ENCODE measurements at places on chromosomes 7 and 10. TPM values are rescaled to one million over a fixed set of nuclear protein-coding genes. Genes with fewer than 3 reads are reported as not detected.

- H3K27me3 ChIP-seq = no peaks in the 10 kb centered on the region
- H3K27ac ChIP-seq = no peak overlapping the region
- no peak overlapping the region for H3K4me3 ChIP-seq
- H3K4me1 ChIP-seq = peaks cover 42% of the 10 kb centered on the region
- H3K36me3 ChIP-seq = no peaks in the 10 kb centered on the region
These were observed 2.4 kb downstream of the NCAPG2 start for GRCh38 chr7:158702196-158702595.

DNA sequence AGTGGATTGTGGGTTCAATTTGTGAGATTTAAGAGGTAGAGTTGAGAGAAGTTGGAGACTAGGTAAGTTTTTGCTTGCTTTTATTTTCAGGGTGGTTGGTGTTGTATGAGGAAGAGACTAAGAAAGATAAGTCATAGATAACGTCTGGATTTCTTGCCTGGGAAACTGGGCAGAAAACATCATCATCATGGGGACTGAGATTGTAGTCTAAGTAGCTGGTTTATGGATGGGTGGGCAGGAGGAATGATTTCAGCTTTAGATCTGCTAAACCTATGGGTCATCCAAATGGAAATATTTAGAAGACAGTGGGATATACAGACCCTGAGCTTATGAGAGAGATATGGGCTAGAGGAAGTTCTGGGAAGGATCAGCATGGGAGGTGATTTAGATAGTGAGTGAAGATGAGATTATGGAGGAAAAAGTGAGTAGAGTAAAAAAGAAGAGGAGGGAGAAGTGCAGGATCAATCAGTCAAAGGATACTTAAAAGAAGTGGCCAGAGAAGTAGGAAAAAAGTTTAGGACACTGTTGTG, 169.8 kb downstream of the WNT2 start:
- H3K36me3 ChIP-seq = no peaks in the 10 kb centered on the region
- DNase-seq = no peak
- H3K27ac ChIP-seq = no peak overlapping the region
- H3K4me3 ChIP-seq = no peak overlapping the region
- no peaks in the 10 kb centered on the region for H3K27me3 ChIP-seq

The ADAM12 gene
- 0.30 TPM for total RNA-seq

DNA sequence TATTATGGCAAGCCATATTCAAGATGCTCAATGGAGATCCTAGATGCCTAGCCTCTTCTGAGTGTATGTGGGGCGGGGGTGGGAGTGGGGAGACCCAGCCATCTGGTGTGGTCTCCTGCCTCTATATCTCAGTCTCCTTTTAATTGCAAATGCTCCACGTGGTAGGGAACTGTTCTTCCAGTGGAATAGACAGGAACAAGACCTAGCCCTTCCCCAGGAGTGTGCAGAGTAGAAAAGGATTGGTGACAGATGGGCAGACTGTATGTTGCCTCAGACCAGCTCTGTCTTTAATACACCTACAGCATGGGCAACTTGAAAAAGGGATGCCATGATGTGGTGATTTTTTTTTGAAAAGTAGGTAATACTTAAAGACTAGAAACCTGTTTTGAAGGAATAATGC, 12.6 kb downstream of the CYP3A5 start:
- DNase-seq = no peak
- no peak overlapping the region for H3K27ac ChIP-seq
- H3K27me3 ChIP-seq = no peaks in the 10 kb centered on the region
- H3K36me3 ChIP-seq = no peaks in the 10 kb centered on the region
- no peaks in the 10 kb centered on the region for H3K4me1 ChIP-seq

The FAM25G gene
- not detected for total RNA-seq

The GTF2IRD2 gene
- 34.0 TPM for total RNA-seq

The CLCN1 gene
- total RNA-seq = not detected

GRCh38 chr10:24358022-24358421, 149.1 kb downstream of the KIAA1217 start:
- no peak overlapping the region for H3K27ac ChIP-seq
- H3K36me3 ChIP-seq = no peaks in the 10 kb centered on the region
- DNase-seq = no peak
- H3K27me3 ChIP-seq = no peaks in the 10 kb centered on the region
- H3K4me3 ChIP-seq = no peak overlapping the region

The NYAP1 gene
- 0.58 TPM for total RNA-seq

The ASZ1 gene
- not detected for total RNA-seq

The CCL24 gene
- total RNA-seq = not detected

- no peak overlapping the region for H3K27ac ChIP-seq
- no peaks in the 10 kb centered on the region for H3K36me3 ChIP-seq
- H3K4me3 ChIP-seq = no peak overlapping the region
- no peak for DNase-seq
- H3K27me3 ChIP-seq = no peaks in the 10 kb centered on the region
- no peaks in the 10 kb centered on the region for H3K4me1 ChIP-seq
These were observed 121.8 kb downstream of the CUX1 start for GRCh38 chr7:101939136-101939695.

The FXYD4 gene
- total RNA-seq = not detected

The ITIH5 gene
- total RNA-seq = not detected

The PTPRZ1 gene
- total RNA-seq = not detected

DNA sequence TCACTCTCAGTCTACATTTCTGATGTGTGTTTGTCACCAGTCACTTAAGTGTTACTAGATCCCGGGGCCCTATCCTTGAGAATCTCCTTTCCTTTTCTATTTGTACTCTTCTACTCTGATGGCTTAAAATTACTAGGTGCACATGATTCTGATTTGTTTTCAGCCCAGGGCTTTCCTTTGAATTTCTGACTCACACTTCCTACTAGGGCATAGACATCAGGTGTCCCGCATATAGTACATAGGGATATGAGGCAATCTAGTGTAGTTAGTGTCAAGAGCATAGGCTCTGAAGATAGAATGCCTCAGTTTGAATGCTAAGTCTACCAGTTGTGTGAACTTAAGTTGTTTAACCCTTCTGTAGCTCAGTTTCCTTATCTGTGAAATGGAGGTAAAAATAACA, 49.4 kb upstream of the LRRN3 start:
- no peaks in the 10 kb centered on the region for H3K36me3 ChIP-seq
- no peak for DNase-seq
- no peaks in the 10 kb centered on the region for H3K4me1 ChIP-seq
- no peak overlapping the region for H3K4me3 ChIP-seq

DNA sequence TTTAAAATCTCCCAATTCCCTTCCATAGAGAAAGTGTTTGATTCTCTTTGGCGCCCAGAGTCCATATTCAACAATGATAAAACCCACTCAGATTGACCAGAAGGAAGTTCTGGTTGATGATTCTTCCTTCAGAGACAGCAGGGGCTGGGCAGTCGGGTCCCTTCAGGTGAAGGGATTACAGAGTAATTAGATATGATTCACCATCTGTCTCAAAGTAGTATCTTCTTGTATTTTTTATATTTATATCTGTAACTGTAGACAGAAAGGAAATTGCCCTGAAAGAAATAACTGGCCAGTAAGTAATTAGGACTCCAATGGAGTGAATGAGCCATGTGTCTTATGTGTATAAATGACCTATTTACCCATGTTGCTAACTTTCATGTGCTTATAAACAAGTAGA, 156.0 kb downstream of the PLCE1 start:
- H3K27ac ChIP-seq = no peak overlapping the region
- H3K4me3 ChIP-seq = no peak overlapping the region
- DNase-seq = no peak
- no peaks in the 10 kb centered on the region for H3K27me3 ChIP-seq
- no peaks in the 10 kb centered on the region for H3K36me3 ChIP-seq
- H3K4me1 ChIP-seq = no peaks in the 10 kb centered on the region

- no peaks in the 10 kb centered on the region for H3K36me3 ChIP-seq
- H3K4me3 ChIP-seq = no peak overlapping the region
These were observed 174.5 kb upstream of the AKR1E2 start for GRCh38 chr10:4651404-4652037.

The TAS2R5 gene
- 4.9 TPM for total RNA-seq

The BMPER gene
- total RNA-seq = not detected

The TUBAL3 gene
- not detected for total RNA-seq

- no peak for DNase-seq
- no peak overlapping the region for H3K4me3 ChIP-seq
- H3K27ac ChIP-seq = no peak overlapping the region
- H3K36me3 ChIP-seq = no peaks in the 10 kb centered on the region
- no peaks in the 10 kb centered on the region for H3K4me1 ChIP-seq
These were observed 291.2 kb upstream of the HABP2 start for GRCh38 chr10:113261611-113262091.

The CALML3 gene
- not detected for total RNA-seq

GRCh38 chr7:68414631-68415425, 1183.4 kb upstream of the AUTS2 start:
- no peaks in the 10 kb centered on the region for H3K4me1 ChIP-seq
- DNase-seq = no peak
- H3K4me3 ChIP-seq = no peak overlapping the region
- no peaks in the 10 kb centered on the region for H3K27me3 ChIP-seq
- no peaks in the 10 kb centered on the region for H3K36me3 ChIP-seq

- H3K27me3 ChIP-seq = no peaks in the 10 kb centered on the region
- peak overlapping the region; percentile 79 for H3K4me3 ChIP-seq
- H3K4me1 ChIP-seq = peaks cover 34% of the 10 kb centered on the region
- H3K27ac ChIP-seq = peak overlapping the region; percentile 89
- peak; percentile 65 for DNase-seq
These were observed 819 bp downstream of the TMED4 start for GRCh38 chr7:44580945-44581878.

DNA sequence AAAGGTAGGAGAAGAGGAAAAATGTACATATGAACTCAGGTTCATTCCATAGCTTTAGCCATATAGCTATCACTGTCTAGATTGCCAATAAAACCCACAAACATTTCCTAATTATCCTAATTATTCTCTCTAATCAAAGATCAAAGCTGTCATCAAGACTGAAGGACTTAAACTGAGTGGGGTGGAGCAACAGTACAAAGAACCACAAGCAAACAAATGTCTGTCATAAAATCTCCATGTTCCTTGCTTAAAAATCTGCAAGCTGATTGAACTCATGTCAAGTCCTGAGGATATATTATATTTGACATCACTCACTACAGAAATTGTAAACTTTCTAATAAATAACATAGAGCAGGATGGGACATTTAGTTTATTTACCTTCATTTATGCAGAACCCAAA, 315.9 kb downstream of the SNX13 start:
- H3K27ac ChIP-seq = no peak overlapping the region
- H3K4me1 ChIP-seq = no peaks in the 10 kb centered on the region
- H3K4me3 ChIP-seq = no peak overlapping the region
- no peaks in the 10 kb centered on the region for H3K27me3 ChIP-seq
- H3K36me3 ChIP-seq = no peaks in the 10 kb centered on the region

The MSS51 gene
- 5.0 TPM for total RNA-seq

DNA sequence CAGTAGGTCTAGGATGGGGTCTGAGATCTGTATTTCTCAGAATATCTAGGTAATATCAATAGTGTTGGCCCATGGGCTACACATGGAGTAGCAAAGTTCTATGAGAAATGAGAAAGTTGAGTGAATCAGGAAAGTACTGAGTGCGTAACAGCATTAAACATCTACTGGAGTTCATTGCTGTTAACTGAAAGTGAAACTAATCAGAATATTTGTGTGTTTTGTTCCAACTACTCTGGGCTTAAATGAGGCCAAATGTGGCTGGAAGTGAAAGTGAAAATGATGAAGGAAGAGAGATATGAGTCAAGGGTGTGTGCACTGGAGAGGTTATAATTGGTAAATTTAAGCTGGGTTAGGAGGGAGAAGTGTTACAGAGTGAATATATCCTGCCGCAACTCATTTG, 46.5 kb downstream of the TMEM106B start:
- no peaks in the 10 kb centered on the region for H3K27me3 ChIP-seq
- peak overlapping the region; percentile 7 for H3K4me3 ChIP-seq
- no peaks in the 10 kb centered on the region for H3K36me3 ChIP-seq

GRCh38 chr7:144670218-144670617, 165.6 kb downstream of the TPK1 start:
- H3K36me3 ChIP-seq = no peaks in the 10 kb centered on the region
- no peaks in the 10 kb centered on the region for H3K4me1 ChIP-seq
- no peak for DNase-seq
- no peak overlapping the region for H3K4me3 ChIP-seq

GRCh38 chr7:117946151-117946633, 73.0 kb upstream of the CTTNBP2 start:
- no peaks in the 10 kb centered on the region for H3K4me1 ChIP-seq
- no peak overlapping the region for H3K27ac ChIP-seq
- no peaks in the 10 kb centered on the region for H3K27me3 ChIP-seq
- H3K36me3 ChIP-seq = no peaks in the 10 kb centered on the region
- no peak for DNase-seq
